GM12878 (cell line): ENCODE measurements at places on chromosomes 5 and 9. TPM values are rescaled to one million over a fixed set of nuclear protein-coding genes. Genes with fewer than 3 reads are reported as not detected.

The PCDHGA10 gene
- total RNA-seq: 1.8 and 1.9 TPM in 2 replicates

DNA sequence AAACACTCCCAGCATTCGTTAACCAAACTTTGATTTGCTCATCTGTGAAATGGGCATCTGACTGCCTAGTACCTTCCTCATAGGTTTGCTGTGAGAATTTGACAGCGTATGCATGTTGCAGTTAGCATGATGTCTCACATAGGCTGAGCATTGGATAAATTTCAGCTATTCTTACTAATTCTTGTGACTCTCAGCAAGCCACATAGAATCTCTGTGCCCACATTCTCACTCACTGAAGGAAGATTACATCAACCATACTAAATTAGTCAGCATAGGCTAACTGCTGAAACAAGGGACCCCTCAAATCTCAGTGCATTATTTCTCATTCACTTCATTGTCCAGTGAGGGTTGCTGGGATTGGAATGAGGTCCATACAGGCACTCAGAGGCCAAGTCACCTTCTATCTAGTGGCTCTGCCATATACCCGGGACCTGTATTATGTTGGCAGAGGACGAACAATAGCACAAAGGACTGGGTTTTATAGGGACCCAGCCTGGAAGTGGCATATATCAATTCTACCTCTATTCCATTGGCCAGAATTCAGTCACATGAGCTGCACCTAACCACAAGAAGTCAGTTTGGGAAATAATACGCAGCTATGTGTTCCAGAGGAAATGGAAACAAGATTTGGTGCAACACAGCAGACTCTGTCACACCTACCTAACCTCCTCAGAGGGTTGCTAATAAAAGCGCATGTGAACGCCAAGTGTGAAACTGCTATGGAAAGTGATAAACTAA lies 4.2 kb upstream of the PTGER4 start:
- no peak for DNase-seq
- no peaks in the 10 kb centered on the region for H3K36me3 ChIP-seq
- H3K4me1 ChIP-seq: peaks cover 6% of the 10 kb centered on the region
- no peak overlapping the region for H3K4me3 ChIP-seq
- 0 out of 2 replicates have a peak, but pooled peaks cover 7% of the 10 kb centered on the region for H3K27me3 ChIP-seq

DNA sequence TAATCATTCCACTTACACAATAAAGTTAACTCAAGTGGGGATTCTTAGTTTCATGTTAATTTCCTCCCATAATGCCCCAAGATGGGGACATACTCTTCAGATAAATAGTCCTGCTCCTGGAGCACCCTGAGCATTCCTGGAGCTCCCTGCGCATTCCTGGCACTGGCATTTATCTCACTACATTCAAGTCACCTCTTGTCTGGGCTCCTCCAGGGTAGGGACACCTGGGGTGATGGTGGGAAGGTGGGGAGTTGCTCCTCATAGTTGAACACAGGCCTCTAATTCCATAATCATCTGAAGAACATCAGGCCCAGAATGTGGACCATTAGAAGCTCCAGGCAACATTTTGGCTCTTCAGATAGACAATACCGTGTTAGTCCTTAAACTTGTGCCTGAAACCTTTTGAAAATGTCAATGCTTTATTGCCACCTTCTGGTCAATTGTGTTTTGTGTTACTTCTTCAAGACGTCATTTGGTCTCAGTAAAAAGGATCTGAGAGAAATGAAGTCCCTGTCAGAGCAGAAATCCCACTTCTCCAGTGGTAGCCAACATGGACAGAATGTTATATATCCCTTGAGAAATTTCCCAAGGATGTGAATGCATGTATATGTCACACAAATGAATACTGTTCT lies 14.2 kb upstream of the AGGF1 start:
- H3K4me3 ChIP-seq: no peak overlapping the region
- no peaks in the 10 kb centered on the region for H3K36me3 ChIP-seq
- no peaks in the 10 kb centered on the region for H3K27me3 ChIP-seq

GRCh38 chr5:76393035-76393680 lies 9.9 kb upstream of the IQGAP2 start:
- no peaks in the 10 kb centered on the region for H3K36me3 ChIP-seq
- no peak overlapping the region for H3K27ac ChIP-seq
- H3K4me1 ChIP-seq: no peaks in the 10 kb centered on the region
- no peak for DNase-seq
- H3K4me3 ChIP-seq: no peak overlapping the region

DNA sequence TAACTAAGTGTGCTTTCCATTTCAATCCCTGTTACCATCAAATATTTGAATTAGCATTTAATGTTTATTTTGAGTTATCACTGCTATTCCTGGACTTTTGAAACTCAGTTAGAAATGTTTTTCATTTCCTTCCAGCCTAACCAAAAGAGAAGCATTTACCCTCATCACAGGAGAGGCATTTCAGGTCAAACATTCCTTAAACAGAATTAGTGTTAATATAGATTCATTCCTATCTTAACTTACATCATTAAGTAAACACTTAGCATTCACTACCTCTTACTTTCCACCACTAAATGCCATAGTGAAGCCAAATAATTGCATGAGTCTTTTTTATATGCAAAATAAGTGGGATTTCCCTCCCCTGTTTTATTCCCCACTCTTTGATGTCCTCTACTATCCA lies 136.6 kb upstream of the OR13F1 start:
- no peak overlapping the region for H3K4me3 ChIP-seq
- H3K4me1 ChIP-seq: no peaks in the 10 kb centered on the region
- no peaks in the 10 kb centered on the region for H3K36me3 ChIP-seq
- no peaks in the 10 kb centered on the region for H3K27me3 ChIP-seq
- no peak overlapping the region for H3K27ac ChIP-seq
